Sigmoid colon (tissue), 7 donors: ENCODE measurements at places on chromosomes 13 and 19. TPM values are rescaled to one million over a fixed set of nuclear protein-coding genes. Genes with fewer than 3 reads are reported as not detected.

Gene ZNF610
- 2.5 TPM for total RNA-seq

- H3K27ac ChIP-seq = no peak overlapping the region
- no peak overlapping the region for H3K4me3 ChIP-seq
- no peaks in the 10 kb centered on the region for H3K36me3 ChIP-seq
- no peak for DNase-seq
- H3K4me1 ChIP-seq = no peaks in the 10 kb centered on the region
Measured at GRCh38 chr13:44416301-44416700, 42.7 kb downstream of the SERP2 start.

GRCh38 chr13:20553311-20553710, 13.6 kb upstream of the IFT88 start:
- H3K4me1 ChIP-seq = no peaks in the 10 kb centered on the region
- no peaks in the 10 kb centered on the region for H3K36me3 ChIP-seq
- no peak for DNase-seq
- H3K27me3 ChIP-seq = no peaks in the 10 kb centered on the region
- H3K4me3 ChIP-seq = no peak overlapping the region

DNA sequence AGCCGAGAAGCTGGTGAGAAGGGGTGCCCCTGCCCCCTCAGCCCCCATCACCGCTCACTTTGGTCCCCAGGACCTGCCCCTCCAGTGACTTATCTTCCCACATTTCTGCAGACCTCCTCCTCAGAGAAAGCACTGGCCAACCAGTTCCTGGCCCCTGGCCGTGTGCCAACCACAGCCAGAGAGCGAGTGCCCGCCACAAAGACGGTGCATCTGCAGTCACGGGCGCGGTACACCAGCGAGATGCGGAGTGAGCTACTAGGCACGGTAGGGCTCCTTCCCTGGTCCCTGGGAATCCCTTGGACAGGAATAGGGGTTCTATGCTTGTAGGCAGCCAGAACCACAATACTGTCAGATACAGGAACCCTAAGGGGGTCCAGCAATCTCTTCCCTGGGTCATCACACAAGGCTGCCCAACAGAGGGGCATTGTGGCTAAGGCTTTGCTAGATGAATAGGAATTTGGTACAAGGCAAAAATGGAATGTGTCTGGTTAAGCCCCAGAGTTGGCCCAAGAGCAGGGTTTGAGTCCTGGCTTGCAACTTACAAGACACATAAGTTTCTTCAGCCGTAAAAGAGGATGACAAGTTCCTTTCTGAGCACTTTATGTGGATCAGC, 1.0 kb downstream of the USE1 start:
- H3K36me3 ChIP-seq = peaks cover 45% of the 10 kb centered on the region
- H3K4me3 ChIP-seq = no peak overlapping the region
- H3K4me1 ChIP-seq = no peaks in the 10 kb centered on the region
- peak overlapping the region; percentile 89 for H3K27ac ChIP-seq
- H3K27me3 ChIP-seq = no peaks in the 10 kb centered on the region

- DNase-seq = no peak
- peaks cover 31% of the 10 kb centered on the region for H3K36me3 ChIP-seq
- no peak overlapping the region for H3K4me3 ChIP-seq
- peaks cover 7% of the 10 kb centered on the region for H3K4me1 ChIP-seq
Measured at GRCh38 chr19:10460714-10461046, 40.3 kb downstream of the PDE4A start.
